Stimulated activated CD4-positive, alpha-beta T cell treated with anti-CD3 and anti-CD28 coated beads, Interleukin-2, amount 100 ng/mL, for 24 hours (primary cell): ENCODE measurements at places on chromosomes 2 and 18.

DNA sequence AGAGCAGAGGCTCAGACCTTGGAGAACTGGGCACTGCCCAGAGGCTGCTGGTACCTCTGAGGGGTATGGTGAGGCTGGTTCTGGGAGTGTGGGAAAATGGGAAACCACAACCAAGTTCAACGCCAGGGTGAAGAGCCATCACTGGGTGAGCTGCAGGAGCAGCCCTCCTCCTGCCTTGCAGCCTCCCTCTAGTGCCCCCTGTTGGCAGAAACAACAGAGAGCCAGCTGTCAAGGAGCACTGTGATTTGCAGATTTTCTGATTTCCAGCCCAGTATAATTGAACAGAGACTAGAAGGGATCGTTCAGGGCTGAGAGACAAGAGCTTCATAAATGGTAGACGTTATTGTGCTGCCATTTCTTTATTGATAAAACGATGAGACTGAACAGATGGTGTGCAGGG is 50.5 kb downstream of the MAPK4 start:
- no peak for DNase-seq

- DNase-seq = no peak
Measured at GRCh38 chr2:170013802-170014551, 164.0 kb upstream of the MYO3B start.

- no peak for DNase-seq
Measured at GRCh38 chr2:54114936-54115283, 505 bp upstream of the ACYP2 start.

- no peak for DNase-seq
Measured at GRCh38 chr2:194291104-194291503, 1365.9 kb upstream of the SLC39A10 start.

DNA sequence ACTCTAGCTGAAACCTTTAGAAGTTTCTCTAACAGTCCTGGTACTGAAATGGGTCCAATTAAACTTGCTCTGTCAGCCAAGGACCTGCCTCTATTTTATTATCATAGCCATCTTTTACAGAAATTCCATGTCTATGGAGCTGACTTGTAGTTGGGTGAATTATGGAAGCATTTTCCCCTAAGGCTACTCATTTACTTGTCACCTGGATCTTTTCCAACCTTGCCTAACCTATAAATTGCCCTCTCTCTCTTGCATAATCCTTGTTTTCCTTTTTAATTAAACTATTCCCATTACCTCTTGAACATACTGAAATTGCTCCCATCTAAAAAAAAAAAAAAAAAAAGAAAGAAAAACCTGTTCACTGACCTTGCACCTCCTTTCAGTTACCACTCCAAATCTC is 74.6 kb upstream of the DOK6 start:
- no peak for DNase-seq
